Ascending aorta (tissue), 2 donors: ENCODE measurements at places on chromosomes 5 and 9.

- no peak overlapping the region for H3K4me3 ChIP-seq
- no peak overlapping the region for H3K27ac ChIP-seq
- no peaks in the 10 kb centered on the region for H3K4me1 ChIP-seq
- H3K36me3 ChIP-seq = no peaks in the 10 kb centered on the region
These were observed 85.4 kb upstream of the PLPP1 start for GRCh38 chr5:55620009-55620765.

GRCh38 chr5:181261320-181262049, 542 bp upstream of the TRIM52 start:
- H3K36me3 ChIP-seq = peaks cover 5% of the 10 kb centered on the region
- peak; percentile 83 for DNase-seq
- no peaks in the 10 kb centered on the region for H3K27me3 ChIP-seq
- H3K27ac ChIP-seq = peak overlapping the region; percentile 97

GRCh38 chr5:76219636-76220035, 136.5 kb downstream of the SV2C start:
- H3K27me3 ChIP-seq = no peaks in the 10 kb centered on the region
- no peaks in the 10 kb centered on the region for H3K36me3 ChIP-seq
- no peaks in the 10 kb centered on the region for H3K4me1 ChIP-seq
- H3K27ac ChIP-seq = no peak overlapping the region
- no peak overlapping the region for H3K4me3 ChIP-seq
- DNase-seq = no peak

- no peak overlapping the region for H3K27ac ChIP-seq
- no peak overlapping the region for H3K4me3 ChIP-seq
- no peak for DNase-seq
- no peaks in the 10 kb centered on the region for H3K27me3 ChIP-seq
- no peaks in the 10 kb centered on the region for H3K36me3 ChIP-seq
These were observed 53.8 kb downstream of the NDST1 start for GRCh38 chr5:150561571-150562275.

- H3K4me3 ChIP-seq = no peak overlapping the region
- H3K4me1 ChIP-seq = no peaks in the 10 kb centered on the region
- H3K36me3 ChIP-seq = no peaks in the 10 kb centered on the region
- DNase-seq = no peak
These were observed 75.3 kb upstream of the IL12B start for GRCh38 chr5:159405611-159406031.

- no peaks in the 10 kb centered on the region for H3K27me3 ChIP-seq
- peaks cover 4% of the 10 kb centered on the region for H3K36me3 ChIP-seq
- H3K4me1 ChIP-seq = no peaks in the 10 kb centered on the region
- H3K4me3 ChIP-seq = no peak overlapping the region
These were observed 184.4 kb downstream of the SAXO1 start for GRCh38 chr9:18848657-18849056.

DNA sequence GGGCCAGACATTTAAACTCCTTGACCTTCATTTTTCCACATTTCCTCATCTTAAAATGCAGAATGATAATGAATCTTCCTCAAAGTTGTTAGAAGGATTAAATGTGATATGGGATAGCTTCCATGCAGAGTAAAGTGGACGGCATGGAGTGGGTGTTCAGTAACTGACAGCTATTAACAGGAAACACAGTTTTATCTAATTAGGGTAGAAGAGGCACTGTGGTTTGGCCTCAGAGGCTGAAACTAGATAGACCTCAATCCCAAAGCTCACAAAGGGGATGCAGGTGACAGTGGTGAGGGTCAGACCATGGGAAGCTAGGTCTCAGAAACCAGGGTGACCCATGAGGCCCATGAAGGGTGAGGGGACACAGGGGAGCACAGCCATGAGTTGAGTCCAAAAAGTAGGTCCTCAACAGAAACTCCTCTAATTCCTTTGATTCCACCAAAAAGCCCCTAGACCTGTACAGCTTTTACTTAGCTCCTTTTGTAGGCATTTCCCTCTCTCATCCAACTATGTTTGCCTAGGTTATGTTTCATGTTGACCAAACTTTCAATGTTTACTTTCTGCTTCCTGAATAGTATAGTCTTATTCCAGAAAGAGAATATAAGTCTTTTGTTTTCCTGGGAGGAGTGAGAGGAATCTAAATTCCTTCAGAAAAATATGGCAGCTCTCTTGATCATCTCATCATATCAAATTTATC, 27.9 kb upstream of the GLDC start:
- DNase-seq = no peak
